MV-4-11 (cell line): ENCODE measurements at places on chromosomes 12 and 14.

DNA sequence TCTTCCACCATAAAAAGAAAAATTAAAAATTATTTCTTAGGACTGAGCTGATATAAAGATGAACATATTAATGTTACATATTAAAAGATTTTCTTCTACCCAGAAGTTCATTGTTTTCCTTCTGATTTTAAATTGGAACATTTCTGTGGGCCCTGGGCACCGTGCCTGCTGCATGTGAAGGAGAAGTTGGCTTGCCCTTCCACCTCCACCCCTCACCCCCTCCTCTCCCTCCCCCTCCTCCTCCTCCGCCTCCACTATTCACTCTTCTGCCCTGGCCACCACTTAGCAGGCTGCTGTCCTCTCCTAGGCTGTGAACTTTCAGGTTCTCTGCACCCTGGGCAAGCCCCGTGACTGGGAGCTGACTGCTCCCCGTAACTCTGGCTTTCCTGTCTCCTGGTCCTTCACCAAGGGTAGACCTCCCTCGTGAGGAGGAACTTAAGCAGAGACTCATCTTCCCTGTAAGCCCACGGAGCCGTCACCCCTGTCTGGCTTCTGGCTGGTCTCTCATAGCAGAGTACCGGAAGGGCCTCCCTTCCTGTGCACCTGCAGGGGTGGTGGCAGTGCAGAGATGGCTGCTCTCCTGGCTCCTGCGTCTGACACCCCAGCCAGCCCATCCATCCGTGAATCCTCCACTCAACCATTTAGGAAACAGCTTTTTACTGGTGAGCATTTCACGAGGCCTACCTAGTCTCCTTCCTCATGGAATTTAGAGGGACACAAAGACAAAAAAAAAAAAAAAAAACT lies 12.8 kb downstream of the TUNAR start:
- DNase-seq = no peak

DNA sequence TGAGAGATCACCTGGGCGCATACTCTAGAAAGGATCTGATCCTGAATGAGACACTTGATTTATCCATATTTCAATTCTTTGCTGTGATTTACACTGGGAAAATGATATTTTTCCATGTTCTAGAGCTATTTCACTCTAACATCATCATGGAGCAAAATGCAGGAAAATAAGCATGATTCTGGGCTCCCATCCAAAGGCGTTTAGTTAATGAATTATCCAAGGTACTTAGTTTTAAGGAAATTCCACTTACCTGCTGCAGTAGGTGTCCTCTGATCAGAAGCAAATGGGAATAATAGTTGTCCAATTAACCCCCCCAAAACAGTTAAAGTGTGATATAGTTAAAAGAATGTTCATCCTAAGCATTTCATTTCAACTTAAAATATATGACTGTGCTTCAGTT lies 204.5 kb upstream of the PRKD1 start:
- no peak for DNase-seq

DNA sequence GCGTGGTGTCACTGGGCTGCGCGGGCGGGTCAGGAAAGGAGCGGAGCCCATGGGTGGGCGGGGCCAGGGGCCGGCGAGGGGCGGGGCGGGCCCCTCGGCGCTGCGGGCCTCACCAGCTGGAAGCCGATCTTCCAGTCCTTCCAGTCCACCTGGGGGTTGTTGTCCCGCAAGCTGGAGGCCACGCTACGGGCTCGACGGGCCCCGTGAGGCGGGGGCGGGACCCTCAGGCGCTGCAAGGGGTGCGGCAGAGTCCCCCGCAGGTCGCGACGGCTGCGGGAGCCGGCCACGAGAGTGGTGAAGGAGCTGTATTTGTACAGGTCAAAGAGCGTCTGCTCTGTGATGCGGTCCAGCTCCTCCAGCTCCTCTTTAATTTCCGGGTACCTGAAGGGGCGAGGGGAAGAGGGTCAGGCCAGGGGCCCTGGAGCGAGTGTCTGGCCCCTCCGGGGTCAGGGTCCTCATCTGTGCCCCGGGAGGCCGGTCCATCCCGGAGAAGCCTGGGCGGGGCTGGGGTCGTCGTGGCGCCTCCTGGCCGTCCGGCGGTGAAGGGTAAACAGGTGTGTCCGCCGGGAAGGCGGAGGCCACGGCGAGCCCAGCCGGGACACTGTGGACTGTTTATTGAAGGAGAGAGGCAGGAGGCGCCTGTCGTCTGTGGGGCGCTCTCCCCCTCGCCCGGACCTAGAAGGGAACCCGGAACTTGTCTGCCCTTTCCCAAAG lies 11.9 kb downstream of the SCNN1A start:
- peak; percentile 62 for DNase-seq

DNA sequence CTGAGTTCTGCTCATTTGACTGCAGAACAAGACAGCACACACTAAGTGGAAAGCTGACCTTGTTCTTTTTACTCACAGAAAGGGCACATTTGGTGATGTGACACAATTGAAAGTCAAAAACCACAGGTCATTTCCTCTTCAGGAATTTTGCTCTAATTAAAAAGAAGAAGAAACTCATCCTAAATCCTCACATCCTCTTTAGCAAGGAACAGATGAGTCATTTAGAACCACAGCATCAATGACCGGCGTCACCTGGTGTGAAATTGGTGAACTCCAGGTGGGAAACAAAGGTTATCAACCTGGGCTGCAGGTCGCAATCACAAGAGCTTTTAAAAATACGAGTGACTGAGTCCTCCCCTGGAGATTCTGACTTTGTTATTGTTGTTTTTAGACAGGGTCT lies 2.9 kb upstream of the RNU6-8 start:
- DNase-seq = peak; percentile 92

- no peak for DNase-seq
Observed at GRCh38 chr12:29191267-29191850, 42.3 kb downstream of the FAR2 start.

GRCh38 chr12:58393152-58393551 lies 451.8 kb downstream of the ATP23 start:
- no peak for DNase-seq

GRCh38 chr12:116433249-116433648 lies 125.9 kb upstream of the MAP1LC3B2 start:
- no peak for DNase-seq

DNA sequence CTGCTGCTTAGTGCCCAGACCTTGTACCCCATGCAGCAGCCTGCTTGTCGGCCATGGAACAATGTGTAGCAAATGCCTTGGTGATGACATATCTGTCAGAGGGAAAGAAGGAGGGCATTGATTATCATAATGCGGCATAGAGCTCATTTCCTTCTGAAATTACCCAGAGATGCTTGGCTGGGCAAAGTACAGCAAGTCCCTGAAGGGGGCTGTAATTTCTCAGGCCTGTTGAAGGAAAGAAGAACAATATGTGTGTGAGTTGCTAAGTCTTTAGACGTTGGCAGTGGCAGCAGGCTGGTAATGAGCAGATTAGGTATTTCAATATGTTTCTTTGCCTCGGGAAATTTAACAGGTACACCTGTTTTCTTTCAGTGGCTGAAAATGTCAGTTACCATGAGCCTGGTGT lies 128.6 kb downstream of the CRADD start:
- DNase-seq = no peak

GRCh38 chr14:42140001-42140400 lies 533.3 kb downstream of the LRFN5 start:
- DNase-seq = no peak

GRCh38 chr14:29892327-29892726 lies 35.3 kb downstream of the PRKD1 start:
- DNase-seq = no peak

- DNase-seq = peak; percentile 45
Observed at GRCh38 chr12:110243227-110243626, 37.8 kb upstream of the ATP2A2 start.

DNA sequence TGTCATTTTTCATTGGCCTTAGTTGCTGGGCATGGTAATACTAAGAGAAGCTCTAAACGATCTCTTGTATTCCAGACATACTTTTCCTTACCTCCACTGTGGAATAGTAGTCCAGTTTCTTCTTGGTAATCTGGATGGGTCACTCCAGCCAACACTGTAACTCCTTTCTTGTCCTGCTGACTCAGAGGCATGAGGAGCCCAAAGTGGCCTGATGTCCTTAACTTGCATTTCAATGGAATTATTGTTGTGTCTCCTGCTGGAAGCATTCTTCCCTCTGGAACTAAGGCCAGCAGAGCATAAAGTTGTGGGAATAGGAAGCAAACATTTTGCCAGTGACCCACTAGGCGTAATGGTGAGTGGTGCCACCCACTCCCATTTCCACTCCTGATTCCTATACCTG lies 33.1 kb downstream of the DAAM1 start:
- no peak for DNase-seq

DNA sequence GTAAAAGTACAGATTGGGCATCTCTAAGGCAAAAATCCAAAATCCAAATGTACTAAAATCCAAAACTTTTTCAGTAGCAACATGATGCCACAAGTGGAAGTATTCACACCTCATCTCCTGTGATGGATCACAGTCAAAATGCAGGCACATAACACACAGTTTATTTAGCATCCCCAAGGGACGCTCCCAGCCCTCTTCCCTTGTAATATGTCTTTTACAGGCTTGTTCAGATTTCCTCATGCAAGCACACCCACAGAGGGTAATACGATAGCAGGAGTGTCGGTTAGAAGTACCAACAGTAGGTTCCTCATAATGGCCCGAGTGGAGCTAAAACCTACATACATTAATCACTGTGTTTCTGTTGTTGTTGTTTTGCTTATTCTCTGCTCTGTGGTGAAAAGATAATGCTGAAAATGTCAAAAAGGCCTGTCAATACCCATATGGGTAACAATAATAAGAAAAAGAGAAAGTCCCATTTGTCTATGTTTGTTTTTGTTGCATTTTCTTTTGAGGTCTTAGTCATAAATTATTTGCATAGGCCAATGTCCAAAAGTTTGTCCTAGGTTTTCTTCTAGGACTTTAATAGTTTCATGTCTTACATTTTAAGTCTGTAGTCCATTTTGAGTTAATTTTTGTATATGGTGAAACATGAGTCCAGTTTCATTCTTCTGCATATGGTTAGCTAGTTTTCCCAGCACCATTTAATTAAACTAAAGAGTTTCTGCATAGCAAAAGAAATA lies 133.1 kb downstream of the LRIG3 start:
- no peak for DNase-seq

DNA sequence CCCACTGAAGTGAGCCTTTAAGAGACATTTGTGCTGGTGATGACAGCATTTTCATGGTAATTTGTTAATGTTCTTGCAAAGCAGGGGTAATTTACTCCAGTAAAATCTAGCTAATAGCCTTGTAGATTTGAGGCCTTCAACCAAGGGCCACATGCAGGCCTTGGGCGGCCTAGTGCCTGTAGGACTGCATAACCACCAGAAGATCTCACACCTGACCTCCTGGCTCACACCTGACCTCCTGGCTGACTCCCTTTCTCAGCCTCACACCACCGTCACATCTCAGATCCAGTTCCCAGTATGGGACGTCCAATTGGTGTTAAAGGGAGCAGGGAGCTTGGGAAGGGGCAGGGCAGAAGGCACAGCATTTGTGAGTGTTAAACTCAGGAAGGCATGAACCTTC lies 26.9 kb downstream of the C12orf42 start:
- no peak for DNase-seq

GRCh38 chr12:848173-848865 lies 95.9 kb downstream of the WNK1 start:
- DNase-seq = peak; percentile 1

GRCh38 chr12:53978477-53979356 lies 4.0 kb upstream of the HOTAIR start:
- no peak for DNase-seq

DNA sequence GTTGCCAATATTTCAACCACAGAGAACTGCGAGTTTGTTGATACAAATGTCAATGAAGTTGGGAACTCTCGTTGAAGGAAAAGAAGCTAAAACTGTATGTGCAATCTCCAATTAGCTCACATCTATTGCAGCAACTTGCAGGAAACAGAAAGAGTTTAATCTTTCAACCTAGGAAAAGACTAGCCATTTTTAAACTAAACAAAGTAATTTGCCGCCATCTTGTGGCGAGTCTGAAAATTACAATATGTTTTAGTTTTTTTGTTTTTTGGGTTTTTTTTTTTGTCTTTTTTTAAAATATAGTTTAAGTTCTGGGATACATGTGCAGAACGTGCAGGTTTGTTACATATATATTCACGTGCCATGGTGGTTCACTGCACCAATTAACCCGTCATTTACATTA lies 131.2 kb upstream of the FOXG1 start:
- peak; percentile 21 for DNase-seq

DNA sequence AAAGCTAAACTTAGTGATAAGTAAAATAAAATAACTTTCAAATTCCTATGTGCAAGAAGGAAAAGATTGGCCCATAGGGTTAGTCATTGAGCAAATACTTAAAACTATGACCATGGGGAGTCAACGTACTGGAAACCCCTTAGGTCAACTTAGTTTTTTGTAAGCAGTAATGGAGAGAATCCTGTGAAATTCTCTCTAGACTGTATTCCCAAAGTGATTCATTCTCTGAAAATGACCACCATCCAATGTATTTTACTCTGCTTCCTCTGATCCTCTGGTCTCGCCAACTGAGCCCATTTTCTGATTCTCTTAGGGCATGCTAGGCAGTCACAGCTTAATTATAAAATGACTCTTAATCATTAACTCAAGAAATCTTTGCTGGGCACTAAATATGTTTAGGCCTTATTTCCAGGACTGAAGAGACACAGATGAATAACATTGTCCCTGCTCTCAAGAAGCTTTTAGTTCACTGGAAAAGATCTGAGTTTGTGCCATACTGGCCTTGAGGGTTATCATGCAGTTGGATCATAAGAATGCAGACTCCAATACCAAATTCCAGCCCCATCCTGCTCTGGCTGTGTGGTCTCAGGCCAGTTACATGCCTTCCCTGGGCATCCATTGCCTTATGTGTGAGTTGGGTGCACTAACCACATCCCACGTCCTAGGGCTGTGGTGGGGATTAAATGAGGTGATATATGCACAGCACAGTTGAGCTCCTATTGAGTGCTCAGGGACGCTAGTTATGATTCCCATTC lies 732.4 kb downstream of the AACS start:
- DNase-seq = no peak

GRCh38 chr14:90655829-90656228 lies 160.4 kb downstream of the TTC7B start:
- no peak for DNase-seq

DNA sequence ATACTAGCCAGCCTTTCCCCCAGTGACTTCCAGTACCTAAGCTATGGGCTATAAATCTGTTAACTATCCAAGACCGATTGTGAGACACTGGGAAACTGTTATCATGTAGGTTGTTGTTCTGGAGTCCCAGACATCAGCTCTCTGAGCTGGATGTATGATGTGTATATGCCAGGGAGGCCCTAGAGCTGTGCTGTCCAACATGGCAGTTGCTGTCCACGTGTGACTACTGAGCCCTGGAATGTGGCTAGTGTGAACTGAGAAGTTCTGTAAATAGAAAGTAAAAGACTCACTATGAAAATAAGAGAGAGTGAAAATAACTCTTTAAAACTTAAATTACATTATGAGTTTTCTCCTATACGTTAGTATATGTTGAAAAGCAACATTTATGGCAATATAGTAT lies 755.8 kb upstream of the FBXO33 start:
- DNase-seq = no peak

DNA sequence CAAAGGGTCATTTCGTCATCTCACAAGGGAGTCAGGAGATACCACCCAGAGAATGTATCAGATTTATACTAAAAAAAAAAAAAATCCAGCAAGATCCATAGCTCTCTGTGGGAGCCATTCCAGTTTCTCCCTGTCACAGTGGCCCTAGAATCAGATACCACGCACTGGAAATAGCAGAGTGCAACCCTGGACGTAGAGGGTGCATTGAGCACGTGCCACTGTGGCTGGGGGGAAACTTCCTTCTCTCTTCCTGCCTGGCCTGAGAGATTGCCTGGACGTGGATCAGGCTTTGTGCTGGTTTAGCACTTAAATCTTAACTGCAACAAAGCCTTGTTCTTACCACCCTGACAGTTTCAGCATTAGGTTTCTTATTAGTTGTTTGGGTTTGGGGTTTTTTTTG lies 124.3 kb downstream of the FBXL14 start:
- DNase-seq = peak; percentile 16
